ENCODE measurements at places on chromosomes 12 and 14. TPM values are rescaled to one million over a fixed set of nuclear protein-coding genes. Genes with fewer than 3 reads are reported as not detected.

The TEX52 gene
- total RNA-seq, result not detected

The KRT72 gene
- not detected for total RNA-seq

The GPRC5D gene
- not detected for total RNA-seq

The PSEN1 gene
- 25.2 TPM for total RNA-seq

The KRT6B gene
- not detected for total RNA-seq

The SERPINA6 gene
- not detected for total RNA-seq

The WDHD1 gene
- total RNA-seq, result 1.3 TPM

The KLRC3 gene
- total RNA-seq, result not detected

The ALG10B gene
- total RNA-seq, result 4.8 TPM

The GALNT9 gene
- total RNA-seq, result not detected

- no peak for DNase-seq
These were observed 77.0 kb upstream of the FGD4 start for GRCh38 chr12:32322354-32322753.

DNA sequence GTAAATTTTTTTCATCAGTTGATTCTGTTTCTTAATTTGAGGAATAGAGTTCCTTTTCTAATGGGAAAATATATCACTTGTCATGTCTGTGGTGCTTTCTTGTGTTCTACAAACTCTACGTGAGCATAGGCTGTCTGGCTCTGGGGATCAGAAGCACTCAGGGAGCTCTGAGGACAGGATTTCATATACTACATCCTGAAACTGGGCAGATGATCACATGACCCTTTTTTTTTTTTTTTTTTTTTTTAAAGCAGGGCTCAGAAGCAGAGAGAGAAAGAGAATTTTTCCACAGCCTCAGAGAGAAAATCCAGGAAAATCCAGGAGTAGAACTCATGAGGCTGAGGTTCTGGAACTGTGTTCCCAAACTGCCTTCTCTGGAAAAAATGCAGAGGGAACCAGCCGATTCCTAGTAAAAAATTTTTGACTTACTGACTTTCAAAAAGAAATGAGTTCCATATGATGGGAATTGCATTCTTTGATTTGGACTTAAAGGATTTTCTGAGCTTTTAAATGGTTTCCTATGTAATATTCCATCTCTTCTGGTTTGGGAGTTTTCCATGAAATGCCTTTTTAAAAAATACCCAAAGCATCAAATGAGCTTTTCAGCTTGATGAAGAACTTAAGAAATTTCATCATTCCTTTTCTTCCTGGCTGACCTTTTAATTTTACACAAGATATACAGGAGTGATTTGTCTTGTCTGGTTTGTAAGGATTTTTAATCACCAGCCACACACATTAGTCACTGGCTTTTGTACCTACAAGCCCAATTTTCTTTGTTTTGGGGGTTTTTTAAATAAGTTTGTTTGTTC lies 183.1 kb upstream of the HIF1A start:
- DNase-seq, result no peak

DNA sequence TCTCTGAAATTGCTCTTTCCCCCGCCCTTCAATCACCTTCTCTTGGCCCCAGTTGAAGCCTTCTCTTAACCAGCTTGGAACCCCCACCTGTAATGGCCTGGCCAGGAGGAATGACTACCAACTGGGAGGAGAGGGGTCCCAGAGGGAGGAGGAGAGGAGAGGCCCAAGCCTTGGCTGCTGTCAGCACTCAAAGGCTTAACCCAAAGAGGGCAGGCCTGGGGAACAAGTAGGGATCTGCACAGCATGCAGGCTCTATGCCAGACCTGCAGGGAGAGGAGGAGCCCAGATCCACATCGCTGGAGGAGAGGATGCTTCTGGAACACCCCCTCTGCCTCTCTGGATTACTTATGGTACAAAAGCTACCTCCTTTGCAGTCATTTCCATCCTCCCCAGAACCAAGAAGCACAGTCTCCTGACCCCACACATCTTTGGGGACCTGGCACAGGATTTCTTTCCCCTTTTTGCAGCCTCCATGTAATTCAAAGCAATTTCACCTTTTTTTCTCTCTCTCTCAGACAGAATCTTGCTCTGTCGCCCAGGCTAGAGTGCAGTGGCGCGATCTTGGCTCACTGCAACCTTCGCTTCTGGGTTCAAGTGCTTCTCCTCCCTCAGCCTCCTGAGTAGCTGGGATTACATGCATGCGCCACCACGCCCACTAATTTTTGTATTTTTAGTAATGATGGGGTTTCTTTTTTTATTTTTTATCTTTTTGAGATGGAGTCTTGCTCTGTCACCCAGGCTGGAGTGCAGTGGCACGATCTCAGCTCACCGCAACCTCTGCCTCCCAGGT lies 6.2 kb downstream of the RARG start:
- DNase-seq, result no peak

DNA sequence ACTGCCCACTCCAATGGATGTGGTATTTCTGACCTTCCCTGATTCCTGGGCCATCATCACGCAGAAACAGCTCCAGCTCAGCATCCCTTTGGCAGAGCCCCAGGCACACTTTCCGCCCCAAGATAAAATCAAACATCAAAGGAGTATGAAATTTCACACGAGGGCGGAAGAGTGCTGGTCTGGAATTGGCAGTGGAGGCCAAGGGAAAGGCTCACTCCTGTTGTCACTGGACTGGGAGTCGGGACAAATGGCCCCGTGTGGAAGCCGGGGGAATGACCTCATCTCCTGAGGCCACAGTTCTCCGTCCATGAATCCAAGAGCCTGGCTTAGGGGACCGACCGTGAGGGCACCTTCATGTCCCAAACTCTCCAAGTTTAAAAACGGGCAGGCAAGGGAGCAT lies 40.9 kb downstream of the FZD10 start:
- DNase-seq, result no peak

- DNase-seq, result no peak
These were observed 204.9 kb downstream of the TMX1 start for GRCh38 chr14:51445001-51445390.

DNA sequence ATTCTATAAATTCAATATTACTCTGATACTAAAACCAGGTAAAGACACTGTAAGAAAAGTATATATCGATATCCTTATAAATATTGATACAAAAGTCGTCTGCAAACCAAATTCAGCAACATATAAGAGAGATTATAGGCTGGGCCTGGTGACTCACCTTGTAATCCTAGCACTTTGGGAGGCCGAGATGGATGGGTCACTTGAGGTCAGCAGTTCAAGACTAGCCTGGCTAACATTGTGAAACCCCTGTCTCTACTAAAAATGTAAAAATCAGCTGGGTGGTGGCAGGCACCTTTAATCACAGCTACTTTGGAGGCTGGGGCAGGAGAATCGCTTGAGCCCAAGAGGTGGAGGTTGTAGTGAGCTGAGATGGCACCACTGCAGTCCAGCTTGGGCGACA lies 13.5 kb upstream of the TUBA1C start:
- DNase-seq, result no peak

DNA sequence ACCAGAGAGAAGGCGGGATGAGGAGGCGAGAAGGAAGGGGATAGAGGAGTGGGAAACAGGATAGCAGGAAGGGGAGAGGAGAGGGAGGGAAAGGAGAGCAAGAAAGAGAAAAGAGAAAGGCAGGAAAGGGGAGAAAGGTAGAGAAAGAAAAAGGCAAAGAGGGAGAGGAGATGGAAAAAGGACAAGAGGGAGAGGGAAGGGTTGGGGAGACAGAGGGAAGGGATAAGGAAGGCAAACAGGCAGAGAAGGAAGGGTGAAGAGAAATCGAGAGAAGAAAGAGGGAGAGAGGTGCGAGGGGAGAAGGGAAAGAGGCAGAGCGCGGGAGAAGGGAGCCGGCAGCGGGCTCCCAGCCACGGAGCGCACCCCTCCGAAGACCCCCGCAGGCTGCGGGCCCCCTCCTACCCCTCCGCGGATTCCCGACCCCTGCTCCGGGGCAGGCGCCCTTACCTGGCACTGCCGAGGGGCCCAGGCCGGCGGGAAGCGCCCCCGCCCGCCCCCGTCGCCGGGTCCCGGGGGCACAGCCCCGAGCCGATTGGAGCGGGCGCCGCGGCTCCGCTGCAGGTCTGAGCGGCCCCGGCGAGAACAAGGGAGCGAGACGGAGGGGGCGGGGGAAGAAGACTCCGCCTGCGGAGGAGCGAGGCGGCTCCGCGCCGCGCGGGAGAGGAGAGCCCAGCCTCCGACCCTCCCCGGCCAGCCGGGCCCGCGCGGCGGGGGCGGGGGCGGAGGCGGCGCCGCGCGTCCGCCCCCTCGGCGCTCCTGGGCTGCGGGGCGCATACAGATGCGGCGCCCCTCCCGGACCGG lies at the start of gene CDH24:
TSS of gene CDH24 (minus strand) at position 565 of the 801 bp plus-strand sequence. CDS start 1,787 bp downstream, outside the sequence.
- peak; percentile 75 for DNase-seq

DNA sequence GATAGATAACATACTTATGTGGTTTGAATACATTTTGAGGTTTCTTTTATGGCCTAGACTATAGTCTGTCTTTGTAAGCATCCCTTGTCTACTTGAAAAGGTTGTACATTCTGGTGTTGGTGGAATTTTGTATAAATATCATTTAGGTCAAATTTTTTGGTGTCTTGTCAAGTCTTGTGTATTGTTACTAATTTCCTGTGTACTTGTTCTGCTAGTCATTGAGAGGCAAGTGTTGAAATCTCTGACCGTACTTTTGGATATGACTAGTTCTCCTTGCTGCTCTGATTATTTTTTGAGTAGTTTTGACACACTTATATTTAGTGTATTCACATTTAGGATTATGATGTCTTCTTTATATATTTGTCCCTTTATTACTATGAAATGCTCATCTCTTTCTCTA lies 219.6 kb downstream of the CCDC91 start:
- DNase-seq, result no peak

GRCh38 chr12:62785941-62786559 lies 148.9 kb downstream of the PPM1H start:
- no peak for DNase-seq

All from left ventricle myocardium inferior (tissue), 1 donor.